ENCODE measurements at places on chromosomes 11 and 22. TPM values are rescaled to one million over a fixed set of nuclear protein-coding genes. Genes with fewer than 3 reads are reported as not detected.

The PTPRJ gene
- total RNA-seq: 7.1 TPM

The E2F8 gene
- 5.8 TPM for total RNA-seq

The CPT1B gene
- 458 TPM for total RNA-seq

The CRYAB gene
- total RNA-seq: 6,681 TPM

The CACNA1I gene
- total RNA-seq: not detected

The TBX1 gene
- 3.6 TPM for total RNA-seq

The OR52E2 gene
- total RNA-seq: not detected

The CLTCL1 gene
- total RNA-seq: 9.6 TPM

The SELENOH gene
- total RNA-seq: 76.8 TPM

The PNPLA3 gene
- total RNA-seq: 0.25 TPM

The DDTL gene
- 1.6 TPM for total RNA-seq

The SOX6 gene
- 16.9 TPM for total RNA-seq

The SCGB1D2 gene
- 4.0 TPM for total RNA-seq

The TIMP3 gene
- 256 TPM for total RNA-seq

The CRYBB2 gene
- not detected for total RNA-seq

The MISFA gene
- 10.3 TPM for total RNA-seq

The GAB4 gene
- total RNA-seq: not detected

The OR8I2 gene
- total RNA-seq: not detected

The GLYAT gene
- total RNA-seq: 0.59 TPM

The HARBI1 gene
- 3.1 TPM for total RNA-seq

The OR4C3 gene
- not detected for total RNA-seq

The TRIM68 gene
- 10.6 TPM for total RNA-seq

The OR10A2 gene
- total RNA-seq: not detected

The ZNF70 gene
- 3.5 TPM for total RNA-seq

The MRGPRE gene
- total RNA-seq: 0.42 TPM

The VPREB1 gene
- total RNA-seq: not detected

The HORMAD2 gene
- total RNA-seq: not detected

The KCNJ5 gene
- total RNA-seq: 7.2 TPM

The ART5 gene
- 4.6 TPM for total RNA-seq

The MAJIN gene
- not detected for total RNA-seq

The TNNI2 gene
- total RNA-seq: not detected

The PDGFD gene
- 9.8 TPM for total RNA-seq

The LRRN4CL gene
- total RNA-seq: 3.4 TPM

The APOA4 gene
- not detected for total RNA-seq

The NRIP3 gene
- total RNA-seq: 1.2 TPM

The OR8A1 gene
- not detected for total RNA-seq

The RAB39A gene
- total RNA-seq: not detected

The C11orf86 gene
- total RNA-seq: not detected

The PATL1 gene
- 24.5 TPM for total RNA-seq

The UPK2 gene
- total RNA-seq: not detected

The PDGFB gene
- total RNA-seq: 19.9 TPM

The LMO2 gene
- 10.9 TPM for total RNA-seq

The TREH gene
- not detected for total RNA-seq

The CCDC15 gene
- 0.25 TPM for total RNA-seq

The CYP2D6 gene
- total RNA-seq: not detected

The SCN3B gene
- 1.7 TPM for total RNA-seq

The CERK gene
- total RNA-seq: 87.5 TPM

The ZNF280B gene
- 0.62 TPM for total RNA-seq

The MMP27 gene
- not detected for total RNA-seq

The MS4A6E gene
- not detected for total RNA-seq

The DMC1 gene
- total RNA-seq: 0.20 TPM

The RASL10A gene
- 1.2 TPM for total RNA-seq

The OR52N5 gene
- total RNA-seq: not detected

The MMP12 gene
- not detected for total RNA-seq

The TBC1D22A gene
- total RNA-seq: 15.8 TPM

The KCNQ1 gene
- total RNA-seq: 49.7 TPM
